Calu3 (cell line): ENCODE measurements at places on chromosomes 12 and 14. TPM values are rescaled to one million over a fixed set of nuclear protein-coding genes. Genes with fewer than 3 reads are reported as not detected.

FAM181A gene
- not detected in 2 replicates for total RNA-seq

- no peak overlapping the region for H3K4me3 ChIP-seq
- H3K27me3 ChIP-seq: peaks cover 32% of the 10 kb centered on the region
- no peak for DNase-seq
- H3K4me1 ChIP-seq: no peaks in the 10 kb centered on the region
- H3K36me3 ChIP-seq: no peaks in the 10 kb centered on the region
Observed at GRCh38 chr12:29710104-29710503, 73.6 kb downstream of the TMTC1 start.

C12orf60 gene
- 0.95 and 1.2 TPM in 2 replicates for total RNA-seq

NUP37 gene
- total RNA-seq: 59.0 and 72.1 TPM in 2 replicates

GPRC5D gene
- not detected in 2 replicates for total RNA-seq

ADCY4 gene
- total RNA-seq: 3.0 and 3.4 TPM in 2 replicates

DNA sequence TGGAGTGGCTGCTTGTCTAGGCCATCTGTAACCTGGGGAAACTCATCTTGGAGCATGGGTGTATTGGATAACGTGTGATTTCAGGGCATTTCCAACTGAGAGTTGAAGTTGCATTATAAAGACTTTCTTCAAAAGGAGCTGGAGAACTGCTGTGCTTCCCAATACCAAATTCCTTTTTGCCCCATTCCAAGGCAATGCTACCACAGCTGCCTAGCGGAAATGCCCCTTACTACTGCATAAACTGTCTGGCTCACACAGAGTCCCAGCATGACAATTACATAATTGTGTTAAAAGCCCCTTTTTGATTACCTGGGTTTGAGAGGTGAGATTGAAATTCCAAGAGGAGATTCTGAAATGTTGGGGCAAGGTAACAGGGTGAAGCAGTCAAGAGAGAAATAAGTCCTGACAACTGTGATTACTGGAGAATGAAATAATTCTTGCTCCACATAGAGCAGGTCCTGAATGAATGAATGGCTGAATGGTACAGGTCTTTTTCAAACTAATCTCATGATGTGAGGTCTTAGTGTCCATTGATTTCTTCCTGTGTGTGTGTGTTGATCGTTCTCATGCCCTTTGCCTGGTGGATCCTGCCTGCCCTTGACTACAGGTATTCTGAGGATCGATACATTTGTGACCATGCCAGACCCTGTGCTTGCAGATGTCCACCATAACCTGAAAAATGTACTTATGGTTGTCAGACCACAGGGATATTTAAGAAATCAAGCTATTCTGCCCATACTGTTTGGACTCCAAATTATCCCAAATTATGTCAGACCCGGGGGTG is 386.5 kb downstream of the GRIN2B start:
- peaks cover 9% of the 10 kb centered on the region for H3K4me1 ChIP-seq
- DNase-seq: no peak
- no peak overlapping the region for H3K4me3 ChIP-seq
- no peak overlapping the region for H3K27ac ChIP-seq
- no peaks in the 10 kb centered on the region for H3K36me3 ChIP-seq

RERG gene
- total RNA-seq: 6.0 and 8.9 TPM in 2 replicates

DNA sequence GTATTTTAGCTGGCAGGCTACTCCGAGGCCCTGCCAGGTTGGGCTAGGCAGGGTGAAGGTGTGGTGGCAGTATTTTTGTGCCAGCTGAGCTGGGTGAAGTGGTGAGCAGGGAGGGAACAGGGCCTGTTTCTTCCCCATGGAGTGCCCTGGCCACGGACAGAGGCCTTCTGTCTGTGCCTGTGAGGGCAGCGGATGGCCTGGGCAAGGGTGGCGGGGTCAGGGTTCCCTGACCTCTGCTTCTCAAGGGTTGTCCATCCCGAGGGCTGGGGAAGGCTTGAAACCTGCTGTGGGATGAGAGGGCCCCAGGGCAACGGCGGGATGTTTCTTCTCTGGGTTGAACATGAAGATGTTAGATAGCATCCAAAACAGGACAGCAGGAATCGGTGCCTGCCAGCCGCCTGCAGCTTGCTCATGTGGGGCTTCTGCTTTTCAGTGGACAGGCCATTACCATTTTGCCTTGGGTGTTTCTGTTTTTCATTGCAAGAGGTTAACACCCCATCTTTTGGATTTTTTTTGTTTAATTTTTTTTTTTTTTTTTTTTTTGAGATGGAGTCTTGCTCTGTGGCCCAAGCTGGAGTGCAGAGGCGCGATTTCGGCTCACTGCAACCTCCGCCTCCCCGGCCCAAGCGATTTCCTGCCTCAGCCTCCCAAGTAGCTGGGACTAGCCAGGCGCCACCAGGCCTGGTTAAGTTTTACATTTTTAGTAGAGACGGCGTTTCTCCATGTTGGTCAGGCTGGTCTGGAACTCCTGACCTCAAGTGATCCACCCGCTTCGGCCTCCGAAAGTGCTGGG is 3.3 kb downstream of the MTA1 start:
- H3K4me1 ChIP-seq: peaks cover 27% of the 10 kb centered on the region
- no peak for DNase-seq
- no peaks in the 10 kb centered on the region for H3K27me3 ChIP-seq
- H3K4me3 ChIP-seq: no peak overlapping the region

GRCh38 chr12:76029982-76030340 is 1.6 kb downstream of the PHLDA1 start:
- DNase-seq: peak; percentile 38
- no peaks in the 10 kb centered on the region for H3K27me3 ChIP-seq
- peak overlapping the region; percentile 98 for H3K27ac ChIP-seq
- H3K4me1 ChIP-seq: peaks cover 39% of the 10 kb centered on the region

C12orf54 gene
- total RNA-seq: not detected in 2 replicates
